ENCODE measurements at places on chromosomes 7 and 10.

DNA sequence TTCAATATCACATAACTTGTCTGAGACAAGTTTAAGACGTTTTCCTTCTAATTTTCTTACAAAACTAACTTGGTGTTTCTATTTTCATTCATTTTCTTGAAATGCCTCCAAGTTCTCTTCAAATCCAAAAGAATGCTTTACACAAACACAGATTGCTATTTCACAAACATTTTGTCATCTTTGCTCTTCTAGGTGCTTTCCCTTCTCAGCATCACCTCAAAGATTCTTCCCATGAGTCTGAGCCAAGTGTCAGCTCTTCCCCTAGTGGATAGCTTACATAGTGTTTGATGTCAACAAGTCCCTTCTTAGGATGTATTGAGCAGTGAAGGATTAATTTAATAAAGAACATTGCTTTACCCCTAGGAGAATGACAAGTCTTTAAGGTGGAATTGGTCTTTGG is 38.1 kb upstream of the SEMA3A start:
- no peak for DNase-seq

GRCh38 chr10:99895867-99896266 is 113.4 kb downstream of the ABCC2 start:
- no peak for DNase-seq

DNA sequence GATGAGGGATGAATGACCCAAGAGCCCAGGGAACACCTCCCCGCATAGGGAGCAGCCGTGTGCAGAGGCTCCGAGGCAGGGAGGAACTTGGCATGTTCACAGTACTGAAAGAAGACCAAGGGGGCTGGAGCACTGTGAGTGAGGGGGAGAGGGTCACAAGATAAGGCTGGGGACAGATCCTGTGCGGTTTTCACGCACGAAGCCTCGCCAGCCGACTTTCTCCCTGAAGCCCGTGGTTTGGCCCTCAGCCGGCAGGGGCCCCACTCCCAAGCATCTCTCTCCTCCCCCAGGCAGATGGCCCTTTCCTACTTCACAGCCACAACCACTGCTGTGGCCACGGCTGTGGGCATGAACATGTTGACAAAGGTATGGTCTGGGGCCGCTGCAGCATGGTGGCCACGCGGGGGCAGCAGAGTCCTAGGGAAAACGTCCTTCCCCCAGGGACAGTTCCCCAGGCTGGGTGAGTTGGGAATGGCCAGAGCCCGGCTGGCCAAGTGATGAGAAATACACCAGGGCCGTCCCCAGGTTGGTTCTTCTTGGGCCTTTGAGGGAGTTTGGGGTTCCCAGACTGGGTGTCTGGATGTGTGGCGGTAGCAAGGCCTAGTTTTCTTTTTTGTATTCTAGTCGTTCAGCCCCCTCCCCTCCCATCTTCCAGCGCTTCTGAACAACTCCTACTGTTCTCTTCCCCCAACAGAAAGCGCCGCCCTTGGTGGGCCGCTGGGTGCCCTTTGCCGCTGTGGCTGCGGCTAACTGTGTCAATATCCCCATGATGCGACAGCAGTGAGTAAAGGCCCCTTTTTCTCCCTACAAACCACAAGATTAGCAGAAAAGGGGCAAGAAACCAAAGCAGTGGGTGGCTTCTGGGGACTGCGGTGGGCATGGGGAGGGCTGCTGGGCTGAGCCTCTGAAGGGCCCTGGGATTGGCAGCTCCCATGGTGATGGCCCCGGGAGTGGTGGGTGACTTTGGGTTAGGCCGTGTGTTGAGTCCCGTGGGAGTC is 14.4 kb upstream of the WBP1L start:
- peak; percentile 71 for DNase-seq

- DNase-seq = no peak
Measured at GRCh38 chr10:35821339-35821911, 179.3 kb upstream of the FZD8 start.

DNA sequence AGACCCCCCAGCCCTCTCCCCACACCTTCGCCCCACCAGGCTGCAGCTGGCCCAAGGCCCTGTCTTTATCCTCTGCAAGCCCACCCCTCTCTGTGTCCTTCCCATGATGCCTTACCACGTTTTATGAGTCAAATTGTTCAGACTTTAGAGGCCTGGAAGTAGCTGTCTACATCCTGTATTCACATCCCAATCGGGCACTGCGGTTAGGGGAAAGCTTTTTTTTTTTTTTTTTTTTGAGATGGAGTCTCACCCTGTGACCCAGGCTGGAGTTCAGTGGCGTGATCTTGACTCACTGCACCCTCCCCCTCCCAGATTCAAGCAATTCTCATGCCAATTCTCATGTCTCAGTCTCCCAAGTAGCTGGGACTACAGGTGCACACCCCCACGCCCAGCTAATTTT is 121.5 kb upstream of the SH2B2 start:
- DNase-seq = no peak

- DNase-seq = peak; percentile 33
Measured at GRCh38 chr7:84823530-84823929, 363.3 kb downstream of the SEMA3D start.

Data from NB4 (cell line).